ENCODE measurements at places on chromosomes 5 and 9. TPM values are rescaled to one million over a fixed set of nuclear protein-coding genes. Genes with fewer than 3 reads are reported as not detected.

CCNO gene
- not detected for total RNA-seq

FBXL7 gene
- total RNA-seq: 7.9 TPM

PPP2CA gene
- total RNA-seq: 47.5 TPM

FOXD4L5 gene
- total RNA-seq: not detected

PKD2L2 gene
- total RNA-seq: 0.11 TPM

C5orf34 gene
- total RNA-seq: 3.5 TPM

SLC4A9 gene
- not detected for total RNA-seq

SYNPO gene
- total RNA-seq: not detected

QRFP gene
- not detected for total RNA-seq

FAM151B gene
- 5.1 TPM for total RNA-seq

UNC5A gene
- total RNA-seq: not detected

UAP1L1 gene
- 15.5 TPM for total RNA-seq

OR13C9 gene
- not detected for total RNA-seq
